Fibroblast of skin of scalp (primary cell): ENCODE measurements at places on chromosomes 16 and 17.

- DNase-seq: peak; percentile 2
These were observed 658.9 kb downstream of the TOX3 start for GRCh38 chr16:51888016-51888415.

GRCh38 chr16:30893417-30893743, 497 bp downstream of the BCL7C start:
- no peak for DNase-seq

DNA sequence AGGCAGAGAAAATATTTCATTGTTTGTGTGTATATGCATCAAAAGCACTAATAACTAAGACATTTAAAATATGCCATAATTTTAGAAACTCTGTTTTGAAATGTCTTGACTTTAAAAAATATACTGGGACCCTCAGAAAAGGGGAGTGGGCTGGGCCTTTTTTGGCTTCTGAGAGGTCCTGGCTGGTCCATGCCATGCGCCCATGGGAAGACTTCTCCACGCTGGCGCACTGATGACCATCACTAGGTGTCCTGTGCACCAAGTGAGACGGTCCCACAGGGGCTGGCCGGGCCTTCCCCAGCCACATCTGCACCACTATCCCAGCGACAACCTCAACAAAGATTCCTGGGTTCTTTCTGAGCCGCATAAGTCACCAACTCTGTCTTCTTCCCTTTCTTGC, 27.0 kb upstream of the WFIKKN2 start:
- no peak for DNase-seq

DNA sequence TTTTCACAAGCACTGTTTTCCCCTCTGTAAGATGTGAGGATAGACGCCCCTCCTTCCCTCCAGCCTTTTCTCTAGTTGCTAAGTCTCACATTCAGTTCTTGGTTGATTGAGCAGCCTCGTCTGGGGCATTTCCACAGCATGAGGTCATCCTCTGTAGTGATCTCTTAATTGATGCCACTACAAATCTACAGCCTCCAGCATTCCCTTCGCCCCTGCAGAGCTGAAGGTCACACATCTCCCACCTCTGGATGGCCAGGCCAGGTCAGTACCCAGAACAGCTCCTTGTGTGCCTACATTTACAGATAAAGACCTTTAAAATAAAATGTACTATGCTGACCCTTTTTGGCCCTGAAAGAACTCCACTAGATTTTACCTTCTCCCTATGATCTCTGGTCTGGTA, 32.5 kb upstream of the CDH11 start:
- DNase-seq: peak; percentile 11

- DNase-seq: no peak
These were observed 43.5 kb downstream of the ZDHHC7 start for GRCh38 chr16:84967828-84968227.

- DNase-seq: no peak
These were observed 1.6 kb downstream of the RANGRF start for GRCh38 chr17:8290043-8290442.

GRCh38 chr17:915538-916201, 63.9 kb downstream of the NXN start:
- peak; percentile 52 for DNase-seq

- peak; percentile 49 for DNase-seq
These were observed 14.1 kb downstream of the CYGB start for GRCh38 chr17:76523084-76524037.

- DNase-seq: no peak
These were observed 4.2 kb downstream of the NR1D1 start for GRCh38 chr17:40095944-40096791.

DNA sequence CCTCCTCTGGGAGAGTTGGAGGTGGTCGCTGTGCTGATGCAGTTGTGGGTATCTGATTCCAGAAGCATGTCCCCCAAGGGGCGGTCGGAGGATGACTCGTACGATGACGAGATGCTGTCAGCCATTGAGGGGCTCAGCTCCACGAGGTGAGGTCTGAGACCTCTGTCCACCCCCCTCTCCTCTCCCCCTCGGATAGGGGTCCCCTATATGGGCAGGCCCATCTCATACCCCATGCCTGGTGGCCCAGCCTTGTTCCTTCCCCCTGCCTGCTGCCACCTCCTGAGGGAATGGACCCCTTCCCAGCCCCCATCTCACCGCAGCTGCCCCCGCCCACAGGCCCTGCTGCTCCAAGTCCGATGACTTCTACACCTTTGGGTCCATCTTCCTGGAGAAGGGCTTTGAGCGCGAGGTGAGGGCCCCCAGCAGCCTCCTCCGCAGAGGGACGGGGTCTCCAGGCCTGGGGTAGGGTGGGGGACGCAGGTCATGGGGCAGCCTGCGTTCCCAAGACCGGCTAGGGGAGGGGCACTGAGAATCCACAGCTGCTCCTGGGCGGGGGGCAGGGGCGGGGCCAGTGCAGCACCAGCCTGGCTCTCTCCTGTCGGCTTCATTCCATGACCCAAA, 39.2 kb downstream of the ADCY7 start:
- DNase-seq: no peak

- no peak for DNase-seq
These were observed 7.3 kb downstream of the FASN start for GRCh38 chr17:82090549-82091263.

DNA sequence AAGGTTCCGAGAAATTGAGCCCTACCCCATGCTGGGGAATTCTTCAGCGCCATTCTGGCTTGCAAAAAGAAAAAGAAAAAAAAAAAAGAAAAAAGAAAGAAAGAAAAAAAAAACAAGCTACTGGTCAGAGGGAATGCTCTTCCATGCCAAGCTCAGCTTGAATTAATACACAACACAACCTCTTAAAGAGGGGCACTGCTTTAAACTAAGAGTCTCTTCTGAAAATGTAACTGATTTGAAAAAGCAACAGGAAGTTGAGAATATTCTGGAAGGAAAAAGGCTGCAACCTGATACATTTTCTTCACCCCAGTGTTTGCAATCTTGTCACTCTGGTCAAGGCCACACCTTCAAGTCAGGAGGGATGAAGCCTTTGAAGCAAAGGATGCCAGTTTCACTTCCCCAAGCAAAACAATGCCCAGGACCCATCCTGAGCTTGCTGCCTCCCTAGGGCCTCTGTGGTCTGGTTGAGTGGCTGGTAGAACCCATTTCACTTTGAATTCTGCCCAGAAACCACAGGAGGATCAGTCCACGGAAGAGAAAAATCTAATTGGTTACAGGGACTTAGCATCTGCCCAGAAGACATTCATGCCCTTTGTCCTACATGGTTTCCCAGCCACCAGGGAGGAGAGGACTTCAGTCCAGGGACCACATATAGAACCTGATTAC, 389.7 kb downstream of the SOX9 start:
- DNase-seq: peak; percentile 21

GRCh38 chr17:13638855-13639458, 37.2 kb upstream of the HS3ST3A1 start:
- peak; percentile 14 for DNase-seq

DNA sequence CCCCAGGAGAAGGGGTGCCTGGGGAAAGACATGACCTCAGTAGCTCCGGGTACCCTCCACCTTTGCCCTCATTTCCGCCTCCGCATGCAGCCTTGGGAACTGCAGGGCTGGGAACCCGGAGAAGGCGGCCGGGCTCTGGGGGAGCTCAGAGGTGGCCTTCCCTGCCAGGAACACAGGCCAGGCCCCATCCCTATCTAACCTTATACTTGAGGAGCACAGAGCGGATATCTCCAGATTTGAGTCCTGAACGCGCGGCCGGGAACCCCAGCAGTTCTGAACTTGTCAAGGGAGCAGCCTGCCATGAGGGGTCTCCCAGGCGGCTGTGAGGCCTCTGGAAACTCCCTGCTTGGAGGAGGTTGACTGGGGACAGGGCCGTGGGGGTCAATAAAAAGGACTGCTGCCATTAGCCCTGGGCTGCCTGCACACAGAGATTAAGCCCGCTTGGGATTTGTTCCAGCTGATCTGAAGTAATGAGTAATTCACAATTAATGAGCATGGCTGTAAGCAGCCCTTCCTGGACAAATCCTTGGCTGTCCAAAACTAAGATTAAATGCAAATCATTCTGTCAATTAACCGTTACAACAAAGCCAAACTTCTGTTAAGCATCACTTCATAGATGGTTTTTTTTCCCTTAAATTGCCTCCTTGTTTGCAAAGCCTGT, 26.3 kb upstream of the METRNL start:
- DNase-seq: no peak

DNA sequence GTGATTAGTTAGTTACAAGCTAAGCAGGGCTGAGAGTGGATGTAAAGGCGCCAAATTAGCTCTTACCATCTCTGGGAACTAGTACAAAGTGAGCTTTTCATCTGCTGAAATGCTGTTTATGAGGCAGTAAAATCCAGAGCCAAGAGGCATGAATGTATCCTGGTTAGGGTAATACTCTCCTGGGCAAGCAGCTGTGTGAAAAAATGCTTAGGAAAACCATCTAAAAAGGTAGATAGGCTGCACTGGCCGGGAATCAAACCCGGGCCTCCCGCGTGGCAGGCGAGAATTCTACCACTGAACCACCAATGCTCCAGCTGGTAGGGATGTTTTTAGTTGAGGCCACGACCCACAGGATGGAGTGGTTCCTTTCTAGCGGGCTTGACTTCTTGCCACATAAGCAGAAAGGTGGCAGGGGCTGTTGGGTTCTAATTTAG, 23.0 kb downstream of the VAC14 start:
- DNase-seq: peak; percentile 55

DNA sequence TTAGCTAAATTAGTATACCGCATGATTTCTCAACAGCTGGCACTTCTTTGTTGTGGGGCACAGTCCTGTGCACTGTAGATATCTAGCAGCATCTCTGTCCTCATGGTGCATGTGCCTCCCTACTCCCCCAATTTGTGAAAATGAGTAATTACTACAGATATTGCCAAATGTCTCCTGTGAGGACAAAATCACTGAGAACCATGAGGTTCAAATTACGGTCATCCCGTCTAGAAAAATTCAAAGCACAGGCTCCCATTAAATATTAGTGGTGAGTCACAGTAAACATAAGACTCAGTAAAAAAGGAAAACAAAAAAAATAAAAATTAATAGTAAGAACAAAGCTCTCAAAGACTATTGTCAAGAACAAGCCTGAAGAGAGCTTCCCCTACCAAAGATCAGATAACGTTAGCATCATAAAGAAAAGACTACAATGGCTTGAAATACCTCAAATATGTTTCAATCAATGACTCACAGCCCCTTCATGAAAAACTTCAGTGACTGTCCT, 57.8 kb downstream of the STH start:
- peak; percentile 55 for DNase-seq
